ENCODE measurements at places on chromosomes 2 and 18.

DNA sequence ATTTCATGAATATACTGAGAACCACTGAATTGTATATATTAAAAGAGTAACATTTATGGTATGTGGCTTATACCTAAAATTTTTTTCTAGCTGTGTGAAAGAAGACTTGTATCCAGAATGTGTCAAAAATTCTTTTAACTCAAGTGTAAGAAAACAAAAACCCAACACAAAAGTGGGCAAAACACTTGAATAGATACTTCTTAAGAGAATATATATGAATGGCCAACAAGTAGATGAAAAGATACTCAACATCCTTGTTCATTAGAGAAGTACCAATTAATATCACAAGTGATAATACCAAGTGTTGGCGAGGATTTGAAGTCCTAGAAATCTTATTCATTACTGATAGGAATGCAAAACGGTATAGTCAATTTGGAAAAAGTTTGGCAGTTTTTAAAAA, 107.2 kb upstream of the MYO3B start:
- no peak for DNase-seq

DNA sequence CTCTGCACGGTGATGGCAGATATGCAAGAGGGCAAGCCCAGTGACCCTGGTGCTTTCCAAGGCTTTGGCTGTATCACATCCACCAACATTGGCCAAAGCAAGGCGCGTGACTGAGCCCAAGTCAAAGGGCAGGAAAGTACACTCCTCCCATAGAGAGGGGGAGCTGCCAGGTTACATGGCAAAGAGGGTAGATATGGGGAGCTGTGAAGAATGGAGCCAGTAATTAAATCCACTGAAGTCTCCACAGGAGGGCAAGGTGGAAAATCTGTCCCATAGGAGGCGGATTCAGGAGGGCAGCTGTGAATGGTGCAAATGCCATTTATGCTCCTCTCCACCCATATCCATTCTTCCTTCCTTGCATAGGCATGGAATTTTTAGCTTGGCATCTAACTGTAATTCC, 44.6 kb upstream of the THOC1 start:
- DNase-seq: no peak

- DNase-seq: no peak
Observed at GRCh38 chr2:9306911-9307310, 100.3 kb downstream of the ASAP2 start.

DNA sequence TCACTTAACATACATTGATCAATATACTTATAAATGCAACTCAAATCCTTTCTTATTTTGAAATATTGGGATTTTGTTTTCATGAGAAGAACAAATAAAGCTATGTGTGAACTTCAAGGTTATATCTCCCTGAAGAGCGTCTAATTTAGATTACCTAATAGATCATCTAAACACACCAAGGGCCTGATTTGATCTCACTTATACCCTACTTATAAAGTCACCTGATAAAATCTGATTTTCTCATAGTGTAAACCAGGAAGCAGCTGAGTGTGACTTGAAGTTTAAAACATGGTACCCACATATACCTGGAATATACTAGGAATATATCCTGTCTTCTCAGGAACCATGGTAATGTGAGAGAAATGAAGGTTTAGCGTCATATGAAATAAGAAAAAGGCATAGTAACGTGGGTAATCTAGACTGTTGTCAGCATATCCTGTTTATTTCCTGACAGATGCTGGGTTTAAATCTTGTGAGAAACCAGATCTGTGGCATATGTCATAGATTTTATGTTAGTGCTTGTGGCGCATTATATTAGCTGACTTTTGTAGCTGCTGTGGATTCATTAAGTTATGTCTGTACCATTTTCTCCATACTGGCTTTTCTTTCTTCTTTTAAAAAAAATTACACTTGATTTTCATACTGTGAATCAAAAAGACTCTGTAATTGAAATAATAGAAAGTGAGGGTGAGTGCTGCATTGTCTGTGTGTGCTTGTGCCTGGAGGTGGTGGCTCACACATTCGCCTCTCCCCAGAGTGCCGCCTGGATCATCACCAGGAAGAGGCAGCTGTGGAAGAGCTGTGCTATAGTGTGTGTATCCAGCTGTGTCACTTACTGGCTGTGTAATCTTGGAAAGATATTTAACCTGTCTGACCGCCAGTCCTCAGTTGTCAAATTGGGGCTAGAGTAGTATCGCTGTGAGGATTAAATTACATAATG, 164.0 kb downstream of the MYO3B start:
- no peak for DNase-seq

DNA sequence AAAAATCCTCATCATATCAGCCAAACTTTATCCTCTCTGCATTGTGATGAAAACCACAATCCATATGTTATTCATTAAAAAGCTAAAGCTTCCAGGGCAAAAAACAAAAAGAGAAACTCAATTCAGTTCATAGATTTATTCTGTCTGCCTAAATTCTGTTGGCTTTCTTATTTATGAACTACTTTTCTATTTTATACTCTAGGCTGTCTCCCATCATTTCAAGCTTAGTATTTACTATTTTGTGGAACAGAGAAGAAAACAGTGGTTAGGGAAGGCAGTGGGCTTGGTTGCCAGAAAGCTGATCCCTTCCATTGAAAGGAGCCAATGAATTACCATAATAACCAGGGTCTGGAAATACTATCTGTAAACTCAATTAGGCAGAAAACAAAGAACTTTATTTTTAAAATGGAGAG, 71.8 kb downstream of the RAPH1 start:
- peak; percentile 40 for DNase-seq

- peak; percentile 53 for DNase-seq
Observed at GRCh38 chr2:190451561-190452176, 43.5 kb downstream of the MFSD6 start.

DNA sequence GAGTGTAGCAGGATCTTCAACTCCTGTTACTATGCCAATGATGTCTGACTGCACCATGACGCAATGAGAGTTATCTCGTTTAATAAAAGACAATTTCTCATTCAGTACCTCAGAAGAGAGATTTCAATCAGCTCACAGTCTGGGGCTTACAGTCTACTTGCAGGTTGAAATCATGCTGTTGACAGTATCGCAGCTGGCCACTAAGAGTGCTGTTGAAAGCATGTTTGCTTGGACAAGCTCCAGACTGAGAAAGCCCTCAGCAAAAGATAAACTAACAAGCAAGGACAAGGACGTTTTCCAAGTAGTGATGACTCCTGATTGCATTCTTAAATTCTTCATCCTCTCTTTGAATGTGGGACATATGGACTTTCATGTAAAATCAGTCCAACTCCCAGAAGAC, 145.2 kb upstream of the SYT4 start:
- no peak for DNase-seq

DNA sequence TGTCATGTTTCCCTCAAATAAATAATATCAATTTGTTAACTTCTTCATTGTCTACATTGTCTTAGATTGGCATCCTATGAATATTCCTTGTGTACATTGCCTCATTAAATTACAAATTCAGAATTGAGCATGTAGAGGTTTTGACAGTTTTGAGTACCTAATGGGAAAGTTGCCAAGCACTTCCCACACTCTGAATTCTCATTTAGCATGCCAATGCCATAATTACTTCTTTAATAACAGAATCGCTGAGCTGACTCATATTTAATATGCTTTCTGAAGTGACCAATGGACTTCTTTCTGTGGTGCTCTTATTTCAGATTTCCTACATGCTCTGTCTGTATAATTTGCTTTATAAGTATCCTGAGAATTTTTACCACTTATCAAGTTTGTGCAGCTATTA, 114.4 kb upstream of the NOL4 start:
- no peak for DNase-seq

DNA sequence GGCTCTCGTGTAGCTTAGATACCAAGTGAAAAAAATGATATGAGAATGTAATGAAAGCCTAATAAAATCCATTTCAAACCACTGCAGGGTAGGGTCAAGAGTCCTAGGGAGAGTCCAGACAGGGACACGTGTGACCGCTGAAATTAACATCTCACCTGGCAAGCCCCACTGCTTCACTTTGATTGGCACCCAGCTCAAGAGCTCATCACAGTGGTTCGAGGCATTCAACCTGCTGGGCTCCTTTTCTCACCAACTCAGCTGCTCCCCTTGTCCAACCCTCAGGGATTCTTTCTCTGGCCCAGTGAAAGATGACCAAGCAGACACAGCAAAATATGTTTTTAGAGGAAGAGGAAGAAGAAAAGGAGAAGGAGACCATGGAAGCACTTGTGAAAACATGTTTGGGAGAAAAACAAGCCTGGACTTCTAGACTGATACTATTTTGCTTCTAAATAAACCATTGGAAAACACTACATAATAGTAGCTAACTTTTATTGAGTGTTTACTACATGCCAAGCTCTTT, 49.2 kb upstream of the CREB1 start:
- DNase-seq: no peak

- peak; percentile 77 for DNase-seq
Observed at GRCh38 chr2:216671081-216671411, 24.3 kb downstream of the IGFBP5 start.

DNA sequence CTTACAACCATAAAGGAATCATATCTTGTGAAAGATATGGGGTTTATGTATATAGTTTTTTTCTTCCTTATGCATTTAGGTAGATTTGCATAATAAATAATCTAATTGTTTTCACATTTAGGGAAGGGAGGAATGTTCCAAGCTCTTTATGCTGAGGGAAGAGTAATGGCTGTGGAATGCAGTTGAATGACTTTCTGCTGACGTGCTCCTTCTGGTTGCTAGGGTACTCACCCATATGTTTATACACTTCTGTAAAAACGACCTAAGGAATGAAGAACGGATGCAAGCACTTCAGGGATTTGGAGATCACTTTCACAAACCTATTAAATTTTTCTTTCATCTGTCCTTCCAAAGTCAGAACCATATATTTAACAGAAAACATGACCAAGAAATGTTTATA, 29.2 kb upstream of the PPP4R1 start:
- DNase-seq: peak; percentile 97

GRCh38 chr18:68418881-68419280, 296.0 kb downstream of the TMX3 start:
- peak; percentile 93 for DNase-seq

DNA sequence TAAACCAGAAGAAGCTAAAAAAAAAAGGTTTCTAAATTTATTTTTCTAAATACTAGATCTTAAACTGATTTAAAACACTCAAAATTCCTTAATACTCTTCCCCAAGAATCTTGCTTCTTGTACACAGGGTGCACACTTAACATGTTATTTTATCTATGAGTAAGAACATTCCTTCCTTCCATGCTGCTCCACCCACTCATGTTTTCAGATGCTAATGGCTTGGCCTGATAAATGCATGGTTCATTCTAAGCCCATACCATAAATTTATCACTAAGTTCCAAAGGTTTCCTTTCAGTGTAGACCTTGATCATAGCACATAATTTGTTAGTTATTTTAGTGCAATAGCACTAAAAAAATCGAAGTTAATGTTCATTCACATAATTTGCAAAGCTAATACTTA, 8.1 kb downstream of the FBXO48 start:
- DNase-seq: peak; percentile 76

GRCh38 chr2:10083046-10083445, 2.8 kb upstream of the CYS1 start:
- DNase-seq: no peak

GRCh38 chr2:8576525-8577167, 105.2 kb upstream of the ID2 start:
- DNase-seq: no peak

- peak; percentile 13 for DNase-seq
Observed at GRCh38 chr18:55694291-55694690, 106.3 kb upstream of the TCF4 start.

- peak; percentile 81 for DNase-seq
Observed at GRCh38 chr2:226334981-226335720, 464.5 kb downstream of the IRS1 start.

- peak; percentile 89 for DNase-seq
Observed at GRCh38 chr2:202115479-202115971, 42.5 kb downstream of the KIAA2012 start.

- DNase-seq: peak; percentile 68
Observed at GRCh38 chr2:189549449-189549832, 31.1 kb downstream of the SLC40A1 start.

GRCh38 chr2:238130111-238130695, 8.3 kb upstream of the KLHL30 start:
- DNase-seq: no peak

DNA sequence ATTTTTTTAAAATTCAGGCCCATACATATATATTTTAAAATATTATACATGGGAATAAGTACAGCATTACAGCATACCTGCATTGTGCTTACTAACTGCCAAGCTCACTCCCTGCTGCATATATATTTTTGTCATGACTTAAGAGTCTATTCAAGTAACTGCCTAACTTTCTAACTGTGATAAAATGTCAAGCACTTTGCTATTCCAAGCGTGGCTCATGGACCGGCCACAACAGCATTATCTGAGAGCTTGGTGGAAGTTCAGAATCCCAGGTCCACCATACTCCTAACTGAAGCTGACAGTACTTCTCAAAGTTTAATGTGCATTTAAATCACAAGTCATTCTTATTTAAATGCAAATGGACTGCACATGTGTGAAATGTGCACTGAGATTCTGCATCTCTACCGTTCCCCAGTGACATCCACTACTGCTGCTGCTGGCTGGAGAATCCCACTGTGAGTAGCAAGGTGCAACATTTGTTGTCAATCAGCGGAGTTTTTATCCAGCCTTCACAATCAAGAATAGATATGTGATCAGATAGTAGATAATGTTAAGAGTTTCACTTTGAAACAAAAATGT, 79.1 kb downstream of the DYM start:
- no peak for DNase-seq

- DNase-seq: no peak
Observed at GRCh38 chr2:225893151-225893550, 493.6 kb downstream of the NYAP2 start.

DNA sequence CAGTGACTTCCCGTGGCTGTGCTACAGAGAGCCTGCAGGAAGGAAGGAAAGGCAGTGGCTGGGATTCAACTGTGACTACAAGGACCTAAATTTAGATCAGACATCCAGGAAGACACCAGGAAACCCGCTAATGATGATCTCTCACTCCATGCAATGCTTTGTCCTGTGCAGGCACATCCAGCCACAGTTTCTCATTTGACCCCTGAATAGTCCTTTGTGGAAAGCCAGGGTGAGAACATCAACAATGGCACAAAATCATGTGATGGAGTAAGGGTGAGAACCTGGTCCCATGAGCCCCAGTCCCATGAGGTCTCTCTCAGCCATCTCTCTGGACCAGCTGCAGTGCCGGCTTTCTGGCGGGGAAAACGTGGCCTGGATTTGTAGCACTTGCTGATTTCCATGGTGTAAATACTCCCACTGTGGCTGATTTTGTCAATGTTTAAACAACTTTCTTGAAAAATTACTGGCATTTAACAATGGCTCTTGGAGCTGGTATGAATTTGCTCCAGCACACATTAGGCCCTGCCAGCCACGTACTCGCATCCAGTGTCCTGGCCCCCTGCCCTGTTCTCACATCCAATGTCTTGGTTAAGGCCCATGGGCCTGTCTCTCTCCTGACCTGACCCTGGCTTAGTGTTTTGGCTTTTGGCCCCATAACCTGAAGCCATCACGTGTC, 159.0 kb upstream of the HAAO start:
- no peak for DNase-seq

DNA sequence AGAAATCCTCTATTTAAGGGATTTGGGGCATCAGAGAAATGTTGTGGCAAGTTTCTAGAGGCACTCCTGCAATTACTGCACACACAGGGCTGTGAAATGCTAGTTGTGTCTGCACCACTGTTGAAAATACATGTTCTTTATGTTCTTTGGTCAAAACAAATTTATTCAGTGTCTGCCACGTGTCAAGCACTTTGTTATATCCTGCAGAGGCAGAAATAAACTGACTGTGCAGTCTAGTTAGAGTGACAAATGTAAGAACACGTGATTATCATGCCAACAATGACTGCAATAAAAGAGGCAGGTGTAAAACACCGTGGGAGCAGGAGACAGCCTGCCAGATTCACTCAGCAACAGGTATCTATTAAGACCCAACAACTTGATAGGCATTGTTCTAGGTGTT, 423.3 kb downstream of the LRP1B start:
- no peak for DNase-seq

- no peak for DNase-seq
Observed at GRCh38 chr2:23518481-23519333, 133.7 kb downstream of the KLHL29 start.
